T-cell (primary cell): ENCODE measurements at places on chromosomes 12 and 14.

DNA sequence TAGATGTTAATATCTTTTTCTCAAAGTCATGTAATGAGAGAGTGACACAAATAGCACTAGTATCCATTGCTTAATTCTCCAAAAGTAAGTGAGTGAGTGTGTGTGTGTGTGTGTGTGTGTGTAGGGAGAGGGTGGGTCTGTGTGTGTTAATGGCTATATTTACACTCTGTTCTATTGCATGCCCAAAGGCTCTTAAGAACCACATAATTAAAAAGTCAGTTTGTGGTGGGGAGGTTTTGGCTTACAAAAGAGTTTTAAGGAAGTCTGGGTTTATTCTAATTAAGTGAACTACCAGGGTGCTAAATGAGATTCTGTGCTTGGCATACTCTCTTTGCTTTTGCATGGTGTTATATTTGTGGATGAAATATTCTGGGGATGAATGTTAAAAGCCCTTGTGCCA, 1897.6 kb upstream of the FLRT2 start:
- no peaks in the 10 kb centered on the region for H3K36me3 ChIP-seq
- H3K27me3 ChIP-seq, result no peaks in the 10 kb centered on the region
- no peaks in the 10 kb centered on the region for H3K4me1 ChIP-seq
- DNase-seq, result no peak

DNA sequence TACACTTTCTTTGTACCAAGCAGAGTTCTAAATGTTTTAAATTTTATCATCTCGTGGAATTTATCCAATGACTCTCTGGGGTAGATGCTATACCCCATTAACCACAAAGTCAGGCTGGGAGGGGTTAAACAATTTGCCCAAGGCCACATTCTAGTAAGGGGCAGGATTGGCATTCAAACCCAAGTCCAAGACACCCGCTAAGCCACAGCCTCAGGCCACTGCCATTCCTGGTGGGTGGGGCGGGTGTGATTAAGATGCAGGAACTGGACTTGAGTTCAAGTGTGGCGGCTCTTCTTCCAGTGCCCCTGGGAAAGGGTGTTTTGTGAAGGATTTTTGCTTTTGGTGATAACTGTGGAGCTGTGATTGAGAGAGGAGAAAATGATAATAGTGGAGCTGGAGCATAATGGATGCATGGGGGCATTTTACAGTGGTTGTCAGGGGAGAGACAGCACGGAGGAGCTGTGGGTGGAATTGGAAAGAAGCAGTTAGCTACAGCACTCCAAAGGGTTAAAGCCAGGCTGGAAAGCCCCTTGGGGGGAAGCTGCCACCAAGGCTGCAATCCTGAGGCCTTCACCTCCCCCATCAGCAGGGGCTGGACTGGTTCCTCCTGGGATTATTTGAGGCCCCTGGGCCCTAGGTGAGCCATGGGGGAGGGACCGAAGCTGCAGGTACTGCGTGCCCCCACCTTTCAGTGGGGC, 1.0 kb upstream of the VRTN start:
- DNase-seq, result no peak
- no peaks in the 10 kb centered on the region for H3K36me3 ChIP-seq
- no peaks in the 10 kb centered on the region for H3K4me1 ChIP-seq
- H3K4me3 ChIP-seq, result no peak overlapping the region
- H3K27me3 ChIP-seq, result peaks cover 2% of the 10 kb centered on the region

DNA sequence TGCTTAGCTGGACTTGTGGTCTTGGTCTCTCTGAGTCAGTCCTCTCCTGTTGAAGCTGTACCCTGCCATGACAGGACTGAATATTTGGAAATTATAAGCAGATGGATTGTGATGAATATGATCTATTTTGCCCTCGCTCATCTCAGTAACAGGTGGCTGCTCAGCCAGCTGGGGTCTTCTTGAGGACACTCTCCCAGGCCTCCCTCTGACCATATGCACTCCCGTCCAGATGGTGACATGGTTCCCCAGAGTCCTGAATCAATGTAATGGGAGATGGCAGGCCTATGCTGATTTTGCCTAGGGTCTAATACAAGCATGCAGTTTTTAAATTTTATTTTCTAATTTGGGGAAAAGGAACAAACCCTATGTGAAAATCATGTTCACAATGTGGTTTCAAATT, 63.1 kb upstream of the TRHDE start:
- no peaks in the 10 kb centered on the region for H3K27me3 ChIP-seq
- H3K4me3 ChIP-seq, result no peak overlapping the region
- DNase-seq, result no peak

DNA sequence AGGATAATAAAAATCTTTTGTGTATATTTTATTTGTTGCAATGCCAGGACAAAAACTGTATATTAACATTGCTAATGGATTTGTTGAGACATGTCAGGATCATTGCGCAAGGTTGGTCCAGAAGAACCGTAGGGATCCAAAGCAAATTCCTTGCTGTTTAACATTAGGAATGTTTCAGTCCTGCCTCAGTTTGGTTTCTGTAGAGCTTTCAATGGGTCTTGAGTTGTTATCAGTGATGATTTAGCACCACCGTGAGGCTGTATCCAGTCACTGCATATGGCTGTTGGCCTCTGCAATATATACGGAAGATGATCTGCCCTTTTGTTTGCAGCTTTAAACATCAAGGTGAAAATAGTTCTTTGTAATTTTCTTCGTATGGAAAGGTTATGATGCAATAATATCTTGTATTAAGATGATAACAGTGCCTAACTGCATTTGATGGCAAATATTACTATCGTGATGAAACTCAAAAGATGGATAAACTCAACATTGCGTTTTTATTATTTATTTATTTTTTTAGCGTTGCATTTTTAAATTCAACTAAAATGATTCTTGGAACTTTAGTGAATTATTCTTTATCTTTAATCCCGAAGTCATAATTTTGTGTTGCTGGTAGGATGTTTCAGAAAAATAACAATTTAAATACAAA, 231.2 kb downstream of the AKAP6 start:
- no peak overlapping the region for H3K4me3 ChIP-seq
- no peaks in the 10 kb centered on the region for H3K27me3 ChIP-seq
- no peak for DNase-seq
- no peaks in the 10 kb centered on the region for H3K36me3 ChIP-seq

- no peak overlapping the region for H3K4me3 ChIP-seq
- peak; percentile 50 for DNase-seq
- H3K4me1 ChIP-seq, result peaks cover 71% of the 10 kb centered on the region
- H3K36me3 ChIP-seq, result peaks cover 2% of the 10 kb centered on the region
- no peak overlapping the region for H3K27ac ChIP-seq
Measured at GRCh38 chr14:92613008-92613658, 99.6 kb downstream of the RIN3 start.

DNA sequence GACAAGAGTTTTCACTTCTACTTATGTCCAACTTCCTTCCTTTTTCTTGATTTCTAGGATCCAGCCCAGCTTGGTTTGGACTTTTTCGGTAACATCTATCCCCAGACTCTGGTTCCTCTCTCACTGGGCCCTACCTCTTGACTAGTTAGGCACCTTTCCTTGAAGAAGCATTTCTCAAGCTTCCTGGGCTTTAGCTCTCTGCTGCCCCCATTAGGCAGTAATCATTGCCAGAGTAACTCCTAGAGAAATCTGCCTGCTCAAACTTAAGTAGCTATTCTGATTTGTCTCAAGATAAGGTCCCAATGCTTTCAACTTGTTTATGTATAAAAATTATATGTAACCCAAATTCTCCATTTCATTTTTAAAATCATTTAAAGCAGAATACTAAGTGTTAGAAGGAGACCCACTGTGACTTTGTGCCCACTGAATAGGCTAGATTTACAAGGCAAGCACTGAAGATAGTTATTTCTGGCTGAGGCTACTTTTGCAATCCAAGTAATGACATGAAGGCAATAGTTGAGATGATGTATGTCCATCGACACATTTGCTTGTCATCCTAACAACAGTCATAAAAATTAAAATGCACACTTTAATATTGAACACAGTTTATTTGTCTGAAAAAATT, 275.0 kb upstream of the G2E3 start:
- no peak for DNase-seq
- H3K27ac ChIP-seq, result no peak overlapping the region
- no peaks in the 10 kb centered on the region for H3K27me3 ChIP-seq
- H3K36me3 ChIP-seq, result no peaks in the 10 kb centered on the region
- H3K4me1 ChIP-seq, result no peaks in the 10 kb centered on the region
- no peak overlapping the region for H3K4me3 ChIP-seq

- no peak for DNase-seq
- no peaks in the 10 kb centered on the region for H3K36me3 ChIP-seq
- no peaks in the 10 kb centered on the region for H3K4me1 ChIP-seq
Measured at GRCh38 chr12:92452763-92453162, 250.0 kb upstream of the PLEKHG7 start.

GRCh38 chr12:51307655-51308593, 16.1 kb downstream of the BIN2 start:
- no peaks in the 10 kb centered on the region for H3K27me3 ChIP-seq
- H3K4me1 ChIP-seq, result peaks cover 37% of the 10 kb centered on the region
- DNase-seq, result no peak

DNA sequence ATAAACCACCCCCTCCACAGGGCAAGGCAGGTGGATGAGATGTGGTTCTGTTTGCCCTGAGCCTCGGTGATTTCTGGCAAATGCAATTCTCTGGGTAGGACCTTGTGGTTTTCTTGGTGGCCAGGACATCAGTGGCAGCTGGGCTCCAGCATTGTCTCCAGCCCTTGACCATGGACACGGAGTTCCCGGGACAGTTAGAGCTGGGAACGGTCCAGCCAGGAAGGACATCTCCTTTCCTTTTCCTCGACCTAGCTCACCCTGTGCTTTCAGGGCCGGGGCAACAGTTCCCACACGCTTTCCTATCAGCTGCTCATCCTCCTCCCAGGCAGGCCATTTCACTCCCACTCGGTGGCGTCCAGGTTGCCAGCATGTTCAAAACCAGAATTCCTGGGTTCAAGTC, 9.2 kb downstream of the SERPINA4 start:
- DNase-seq, result no peak
- H3K4me1 ChIP-seq, result no peaks in the 10 kb centered on the region
- no peaks in the 10 kb centered on the region for H3K36me3 ChIP-seq
- peaks cover 19% of the 10 kb centered on the region for H3K27me3 ChIP-seq
- no peak overlapping the region for H3K4me3 ChIP-seq
- H3K27ac ChIP-seq, result no peak overlapping the region

DNA sequence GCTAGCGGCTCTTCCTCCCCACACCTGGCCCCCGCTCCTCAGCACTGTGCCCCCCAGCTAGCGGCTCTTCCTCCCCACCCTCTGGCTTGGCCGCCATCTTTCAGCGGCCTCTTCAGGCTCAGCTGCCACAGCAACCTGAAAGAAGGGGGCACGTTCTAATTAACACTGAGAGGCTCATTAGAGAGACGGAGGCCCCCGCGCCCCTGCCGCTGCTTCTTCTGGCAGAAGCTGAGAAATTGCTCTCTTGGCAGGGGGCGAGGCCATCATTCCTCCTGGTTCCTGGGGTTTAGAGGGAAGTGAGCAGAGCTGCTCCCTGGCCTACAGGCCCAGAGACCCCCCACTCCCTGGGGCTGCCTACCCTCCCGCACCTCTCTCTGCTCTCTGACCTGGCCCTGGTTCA, 64.4 kb downstream of the IQSEC3 start:
- peaks cover 47% of the 10 kb centered on the region for H3K27me3 ChIP-seq
- no peak for DNase-seq
- H3K4me1 ChIP-seq, result no peaks in the 10 kb centered on the region
- H3K4me3 ChIP-seq, result no peak overlapping the region
- no peak overlapping the region for H3K27ac ChIP-seq

DNA sequence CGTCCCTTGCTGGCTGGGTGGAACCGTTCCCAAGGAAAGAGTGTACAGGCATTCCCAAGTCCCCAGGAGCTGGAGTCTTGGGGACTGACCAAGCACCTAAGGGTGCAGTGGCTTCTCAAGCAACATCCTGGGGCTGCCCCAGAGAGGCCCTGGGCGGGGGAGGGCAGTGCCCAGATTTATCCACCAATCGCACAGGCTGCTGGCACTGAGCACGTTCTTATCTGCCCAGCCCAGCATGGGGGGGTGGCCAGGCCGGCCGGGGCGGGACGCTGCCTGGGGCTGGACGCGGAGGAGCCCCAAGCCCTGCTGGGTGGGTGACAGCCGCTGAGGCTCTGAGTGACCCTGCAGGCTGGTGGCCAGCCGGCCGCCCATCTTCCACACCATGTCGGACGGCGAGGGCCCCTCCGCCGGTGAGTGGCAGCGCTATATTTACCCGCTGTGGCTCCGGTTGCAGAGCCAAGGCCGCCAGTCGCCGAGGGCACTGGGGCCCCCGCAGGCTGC, 53.4 kb downstream of the CYP46A1 start:
- H3K27me3 ChIP-seq, result peaks cover 2% of the 10 kb centered on the region
- no peak overlapping the region for H3K27ac ChIP-seq
- no peak overlapping the region for H3K4me3 ChIP-seq
- peaks cover 3% of the 10 kb centered on the region for H3K4me1 ChIP-seq

DNA sequence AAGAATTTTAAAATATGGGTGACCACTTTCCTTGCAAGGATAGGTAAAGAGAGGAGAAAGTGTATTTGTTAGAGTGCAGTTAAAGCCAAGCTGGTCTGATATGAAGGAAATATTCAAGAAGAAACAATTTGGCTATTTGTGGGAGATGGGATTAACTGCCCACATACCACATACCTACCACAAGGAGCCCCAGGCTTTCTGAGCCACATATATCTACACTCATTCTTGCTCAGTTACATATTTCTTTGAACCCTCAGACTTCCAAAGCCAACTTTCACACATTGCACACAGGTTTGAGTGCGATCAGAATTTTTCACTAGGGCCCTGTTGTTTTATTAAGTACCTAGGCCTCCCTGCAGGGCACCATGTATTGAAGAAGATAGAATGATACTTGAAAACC, 330.2 kb downstream of the ZFP36L1 start:
- no peak for DNase-seq
- H3K27me3 ChIP-seq, result no peaks in the 10 kb centered on the region
- no peaks in the 10 kb centered on the region for H3K36me3 ChIP-seq
- H3K27ac ChIP-seq, result no peak overlapping the region
- H3K4me1 ChIP-seq, result no peaks in the 10 kb centered on the region

GRCh38 chr12:6965026-6965661, 5.3 kb downstream of the PHB2 start:
- H3K27me3 ChIP-seq, result no peaks in the 10 kb centered on the region
- H3K4me1 ChIP-seq, result peaks cover 72% of the 10 kb centered on the region
- no peak overlapping the region for H3K4me3 ChIP-seq
- peak; percentile 84 for DNase-seq
- peak overlapping the region; percentile 69 for H3K27ac ChIP-seq
